NB4 (cell line): ENCODE measurements at places on chromosomes 4 and X.

DNA sequence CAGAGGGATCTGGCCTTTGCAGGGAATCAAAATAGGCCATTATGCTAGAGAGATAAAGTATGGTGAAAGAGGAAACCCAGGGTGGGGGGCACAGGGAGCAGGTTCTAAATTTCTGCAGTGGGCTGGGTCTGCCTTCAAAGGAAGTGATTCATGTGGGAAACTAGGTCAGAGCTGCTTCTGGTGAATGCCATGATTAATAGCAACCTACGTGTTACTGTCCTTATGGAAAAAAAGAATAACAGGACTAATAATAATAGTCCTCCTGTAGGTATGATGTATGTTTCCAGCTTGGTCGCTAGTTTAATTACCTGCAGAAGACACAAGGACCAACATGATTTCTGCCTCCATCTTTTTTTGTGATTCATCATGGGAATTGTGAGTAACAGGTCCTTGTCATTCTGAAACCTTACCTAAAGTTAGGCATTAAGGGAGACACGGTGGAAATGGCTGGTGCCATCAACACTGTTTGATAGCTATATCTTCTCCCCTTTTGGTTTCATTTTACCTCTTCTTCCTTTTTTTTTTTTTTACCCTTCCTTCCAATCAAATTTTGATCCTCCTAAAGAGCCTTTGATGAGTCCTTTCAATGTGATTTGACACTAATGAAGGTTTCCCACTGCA is 180.4 kb downstream of the CPEB2 start:
- DNase-seq: no peak

- no peak for DNase-seq
These were observed 9.5 kb upstream of the CASK start for GRCh38 chrX:41932885-41933284.

- DNase-seq: no peak
These were observed 34.3 kb upstream of the PROM1 start for GRCh38 chr4:16118090-16118489.

DNA sequence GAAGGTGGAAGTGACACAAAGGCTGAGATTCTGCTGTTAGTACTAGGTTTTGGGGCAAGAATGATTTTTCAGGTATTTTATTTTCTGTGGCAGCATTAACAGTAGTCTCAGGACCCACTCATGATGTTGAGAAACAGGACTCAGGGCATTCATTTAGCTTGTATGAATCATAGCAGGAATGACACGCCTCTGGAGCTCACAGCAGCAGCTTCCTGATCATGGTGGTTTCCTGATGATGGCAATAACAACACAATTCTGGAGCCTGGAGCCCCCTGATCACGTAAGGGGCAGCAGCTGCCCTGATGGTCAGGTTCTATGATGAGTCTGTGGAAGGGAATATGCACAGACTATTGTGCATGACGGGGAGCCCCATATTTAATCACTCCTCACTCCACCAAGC is 47.0 kb downstream of the TASL start:
- DNase-seq: no peak

DNA sequence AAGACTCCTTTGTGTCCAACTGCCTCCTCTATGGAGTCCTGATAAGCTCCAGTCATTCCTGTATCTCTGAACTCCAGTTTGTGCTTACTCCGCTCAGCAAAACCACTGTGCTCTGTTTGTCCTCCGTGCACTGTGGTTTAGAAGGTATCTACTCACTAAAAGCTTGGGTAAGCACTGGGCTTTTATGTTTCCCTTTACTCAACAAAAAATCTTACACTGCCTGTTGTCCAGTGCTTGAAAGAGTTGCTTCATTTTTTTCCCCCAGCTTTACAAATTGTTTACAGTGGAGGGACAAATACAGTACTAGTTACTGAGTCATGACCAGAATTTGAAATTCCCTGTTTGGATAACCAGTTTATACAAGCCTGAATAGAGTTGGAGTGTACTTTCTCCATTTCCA is 545.3 kb upstream of the FAT1 start:
- no peak for DNase-seq
